ENCODE measurements at places on chromosomes 12 and 14.

DNA sequence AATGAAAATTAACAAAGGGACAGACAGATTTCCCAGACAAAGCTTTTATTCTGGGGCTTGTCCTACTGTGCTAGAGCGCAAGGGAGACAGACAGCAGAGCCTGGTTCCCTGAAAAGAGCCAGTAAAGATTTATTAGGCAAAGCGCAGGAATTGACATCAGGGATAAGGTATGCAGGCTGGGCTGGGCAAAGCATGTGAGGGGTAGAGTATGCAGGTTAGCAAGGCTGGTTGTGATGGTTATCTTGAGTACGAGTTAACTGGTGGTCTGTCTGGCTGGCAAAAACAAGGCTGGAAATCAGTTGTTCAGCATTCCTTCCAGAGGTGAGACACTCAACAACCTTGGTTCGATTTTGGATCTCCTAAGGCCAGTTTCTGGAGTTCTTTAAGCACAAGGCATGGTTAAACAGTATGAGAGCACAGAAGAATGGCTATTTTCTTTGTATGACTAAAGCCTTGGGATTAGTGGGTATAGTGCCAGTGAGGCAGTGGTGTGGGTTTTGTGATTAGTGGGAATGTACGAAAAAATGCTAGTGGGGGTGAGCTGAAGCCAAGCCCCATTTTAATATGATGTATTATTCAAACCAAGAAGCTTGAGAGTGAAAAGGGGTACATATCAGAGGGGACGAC, 30.9 kb downstream of the BTBD7 start:
- no peak for DNase-seq

- DNase-seq, result no peak
Observed at GRCh38 chr12:4277857-4278256, 4.3 kb downstream of the CCND2 start.

- no peak for DNase-seq
Observed at GRCh38 chr14:34548472-34548981, 9.0 kb upstream of the EAPP start.

- DNase-seq, result no peak
Observed at GRCh38 chr14:89014569-89014850, 190.1 kb downstream of the TTC8 start.

- DNase-seq, result no peak
Observed at GRCh38 chr14:33742166-33742565, 208.7 kb downstream of the EGLN3 start.
